ENCODE measurements at places on chromosomes 12 and 14.

- DNase-seq = no peak
Observed at GRCh38 chr12:84986586-84986985, 49.5 kb downstream of the TSPAN19 start.

- no peak for DNase-seq
Observed at GRCh38 chr14:33249233-33249820, 310.6 kb downstream of the NPAS3 start.

GRCh38 chr14:103856105-103856504, 8.7 kb upstream of the PPP1R13B start:
- DNase-seq = no peak

- DNase-seq = no peak
Observed at GRCh38 chr12:124663206-124663605, 95.8 kb upstream of the NCOR2 start.

- DNase-seq = peak; percentile 91
Observed at GRCh38 chr14:55120571-55121495, 8.2 kb upstream of the LGALS3 start.

DNA sequence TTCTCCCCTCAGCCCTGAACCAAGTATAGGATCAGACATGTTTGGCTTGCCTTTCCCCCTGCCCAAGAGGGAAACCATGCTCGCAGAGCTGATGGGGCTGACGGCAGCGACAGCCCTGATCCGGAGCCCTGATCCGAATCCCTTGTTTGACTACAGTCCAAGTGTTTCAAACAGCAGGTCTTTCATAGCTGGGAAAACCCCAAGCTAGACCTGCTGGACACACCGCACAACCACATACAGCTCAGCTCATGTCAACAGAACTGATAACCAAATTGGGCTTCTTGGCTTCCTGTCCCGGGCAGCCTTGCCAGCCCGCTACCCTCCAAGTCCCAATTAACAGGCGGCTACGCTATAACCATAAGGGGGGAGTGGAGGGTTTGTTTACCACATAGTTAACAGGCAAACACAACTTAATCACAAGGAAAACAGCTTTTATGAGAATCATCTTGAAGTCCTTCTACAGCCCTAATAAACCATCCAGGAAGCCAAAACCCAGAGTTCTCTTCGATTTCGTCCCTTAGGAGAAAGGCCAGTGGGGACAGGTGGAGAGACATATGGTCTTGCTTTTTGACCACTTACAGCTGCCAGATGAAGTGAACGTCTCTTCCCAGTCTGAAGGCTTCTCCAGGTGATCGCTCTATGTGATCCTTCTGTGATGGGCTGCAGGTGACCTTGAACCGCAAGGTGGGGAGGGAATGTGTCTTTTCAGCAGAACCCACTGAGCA, 64.5 kb upstream of the MANSC4 start:
- DNase-seq = no peak

DNA sequence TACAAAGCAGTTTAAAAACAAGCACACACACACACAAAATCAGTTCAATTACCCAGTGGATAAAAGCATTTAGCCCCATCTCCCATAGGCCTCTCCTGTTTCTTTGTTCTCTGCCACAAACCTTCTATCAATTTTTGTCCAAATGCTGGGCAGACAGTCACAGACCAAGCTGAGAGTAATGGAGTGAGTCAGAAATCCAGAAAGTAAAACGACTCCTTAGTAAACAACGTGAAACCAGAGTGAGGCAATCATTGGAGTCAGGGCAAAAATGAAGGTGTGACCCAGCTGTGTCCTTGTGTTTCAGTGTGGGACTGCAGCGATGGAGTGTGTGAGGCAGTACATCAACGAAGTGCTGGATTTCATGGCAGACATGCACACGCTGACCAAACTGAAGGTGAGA, 102.0 kb downstream of the PRIMA1 start:
- no peak for DNase-seq

- no peak for DNase-seq
Observed at GRCh38 chr12:122844366-122844971, 9.2 kb downstream of the HIP1R start.

DNA sequence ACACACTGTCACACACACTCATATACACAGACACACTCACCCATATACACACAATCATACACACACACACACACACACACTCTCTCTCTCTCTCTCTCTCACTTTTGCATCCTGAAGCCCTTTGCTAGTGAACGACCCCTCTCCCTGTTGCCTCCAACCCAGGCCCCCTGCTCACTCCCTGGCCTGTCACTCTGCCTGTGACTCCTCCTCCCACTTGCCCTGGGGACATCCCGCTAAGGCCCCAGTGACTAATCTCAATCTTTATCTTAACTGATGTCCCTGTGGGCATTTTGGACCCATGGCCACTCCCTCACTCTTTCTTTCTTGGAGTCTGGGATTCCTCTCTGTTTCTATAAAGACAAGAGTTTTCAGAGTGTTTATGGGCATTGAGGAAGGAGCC, 10.9 kb upstream of the DLK1 start:
- no peak for DNase-seq

DNA sequence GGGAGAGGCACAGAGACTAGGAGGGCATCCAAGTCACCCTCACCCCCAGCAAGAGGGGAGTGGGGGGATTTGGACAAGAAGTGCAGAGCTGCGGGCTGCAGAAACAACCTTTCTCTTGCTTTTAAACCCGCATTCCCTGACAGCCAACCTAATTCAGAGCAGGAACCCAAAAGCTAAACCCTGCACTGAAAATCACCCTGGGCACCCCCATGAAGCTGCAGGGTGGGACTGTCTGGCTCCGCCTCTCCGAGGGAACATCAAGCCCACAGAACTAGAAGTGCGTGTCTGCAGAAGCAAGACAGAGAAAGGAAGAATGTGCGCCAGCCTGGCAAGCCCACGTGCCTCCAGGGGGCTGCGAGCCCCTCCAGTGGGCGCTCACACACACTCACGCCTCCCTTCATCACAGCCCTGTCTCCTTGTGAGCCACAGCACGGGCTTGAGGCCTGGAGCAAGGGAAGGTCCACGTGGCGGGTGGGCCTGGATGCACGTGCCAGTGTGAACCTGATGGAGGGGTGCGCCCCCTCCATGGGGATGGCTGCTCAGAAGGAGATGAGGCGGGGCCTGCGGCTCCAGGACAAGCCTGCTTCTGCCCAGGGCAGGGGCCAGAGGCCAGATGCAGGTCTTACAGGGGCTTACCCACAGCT, 27.8 kb upstream of the PNMA1 start:
- peak; percentile 83 for DNase-seq

GRCh38 chr14:20583142-20583541, 4.7 kb downstream of the RNASE11 start:
- DNase-seq = no peak

- DNase-seq = no peak
Observed at GRCh38 chr14:86027144-86027543, 497.2 kb downstream of the FLRT2 start.

GRCh38 chr14:68633131-68633991, 159.5 kb downstream of the ZFP36L1 start:
- DNase-seq = no peak

- peak; percentile 88 for DNase-seq
Observed at GRCh38 chr14:102096569-102097188, 9.8 kb upstream of the HSP90AA1 start.

DNA sequence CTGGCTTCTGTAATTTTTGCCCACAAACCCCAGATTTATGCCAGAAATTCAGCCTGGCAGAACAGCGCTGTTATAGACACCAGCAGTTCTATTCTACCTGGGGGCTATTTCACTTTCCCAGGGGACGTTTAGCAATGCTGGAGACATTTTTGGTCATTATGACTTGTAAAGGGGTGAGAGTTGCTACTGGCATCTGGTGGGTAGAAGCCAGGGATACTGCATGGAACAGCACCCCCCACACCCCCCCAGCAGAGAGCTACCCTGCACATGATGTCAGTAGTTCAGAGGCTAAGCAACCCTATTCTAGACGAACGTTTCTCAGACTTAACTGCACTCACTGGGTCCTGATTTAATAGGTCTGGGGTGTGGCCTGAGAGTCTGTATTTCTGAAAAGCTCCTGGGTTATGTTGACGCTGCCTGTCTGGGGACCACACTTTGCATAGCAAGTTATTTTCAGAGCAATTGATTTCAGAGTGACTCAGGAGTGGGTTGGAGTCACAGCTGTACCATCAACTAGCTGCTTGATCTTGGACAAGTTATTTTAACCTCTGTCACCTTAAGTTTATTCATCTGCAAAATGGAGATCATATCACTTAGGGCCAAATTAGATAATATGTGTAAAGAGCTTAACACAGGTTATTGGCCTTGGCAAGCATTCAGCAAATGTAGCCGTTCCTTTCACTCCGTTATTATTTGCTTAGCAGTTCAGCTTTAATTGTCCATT, 48.5 kb downstream of the CHST11 start:
- no peak for DNase-seq

DNA sequence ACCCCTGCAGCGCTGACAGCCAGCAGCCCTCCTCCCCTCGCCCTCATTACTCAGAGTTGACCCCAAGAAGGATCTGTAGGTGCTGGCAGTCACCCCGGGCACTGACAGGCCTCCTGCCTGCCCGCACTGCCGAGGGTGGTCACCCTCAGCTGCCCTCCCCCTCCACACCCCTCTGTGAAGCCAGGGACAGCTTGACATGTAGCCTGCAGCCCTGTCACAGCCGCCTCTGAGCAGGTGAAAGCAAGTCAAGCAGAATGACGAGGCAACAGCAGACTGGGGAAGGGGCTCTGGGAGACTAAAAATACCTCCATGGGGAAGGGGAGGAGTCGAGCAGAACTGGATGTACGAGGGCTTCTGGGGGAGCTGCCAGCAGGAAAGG, 178.1 kb downstream of the DPF3 start:
- DNase-seq = no peak

DNA sequence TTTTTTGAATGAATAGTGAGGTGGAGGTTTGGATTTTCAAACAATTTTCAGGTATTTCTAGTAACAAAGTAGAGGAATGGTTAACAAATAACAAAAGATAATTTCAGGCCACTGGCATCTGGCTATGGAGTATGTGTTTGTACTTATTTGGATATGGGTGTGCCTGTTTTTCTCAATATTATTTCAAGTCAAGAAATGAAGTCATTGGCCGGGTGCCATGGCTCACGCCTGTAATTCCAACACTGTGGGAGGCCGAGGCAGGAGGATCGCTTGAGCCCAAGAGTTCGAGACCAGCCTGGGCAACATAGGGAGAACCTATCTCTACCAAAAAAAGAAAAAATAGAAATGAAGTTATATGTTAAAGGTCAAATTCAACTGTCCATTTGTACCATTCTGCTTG, 13.9 kb downstream of the SLC35E3 start:
- DNase-seq = no peak

DNA sequence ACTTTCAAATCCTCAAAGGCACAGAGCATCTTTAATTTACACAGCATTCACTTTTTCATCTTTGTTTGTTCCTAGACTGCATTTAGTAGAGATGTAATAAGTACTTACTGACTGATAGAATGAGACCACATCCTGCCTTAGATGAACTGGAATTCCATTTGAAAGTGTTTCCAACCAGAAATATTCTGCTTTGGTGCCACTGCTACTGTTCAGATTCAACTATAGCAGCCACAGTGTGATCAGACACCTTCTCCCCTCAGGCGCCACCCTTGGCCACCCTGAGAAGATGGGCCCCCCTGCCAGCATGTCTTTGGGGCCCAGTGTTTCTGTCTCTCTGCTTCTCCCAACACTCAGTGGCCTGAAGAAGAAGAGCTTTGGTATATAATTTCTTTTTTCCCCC, 449.1 kb downstream of the RAD51B start:
- no peak for DNase-seq

GRCh38 chr12:105223352-105223845, 12.6 kb downstream of the APPL2 start:
- DNase-seq = peak; percentile 69

DNA sequence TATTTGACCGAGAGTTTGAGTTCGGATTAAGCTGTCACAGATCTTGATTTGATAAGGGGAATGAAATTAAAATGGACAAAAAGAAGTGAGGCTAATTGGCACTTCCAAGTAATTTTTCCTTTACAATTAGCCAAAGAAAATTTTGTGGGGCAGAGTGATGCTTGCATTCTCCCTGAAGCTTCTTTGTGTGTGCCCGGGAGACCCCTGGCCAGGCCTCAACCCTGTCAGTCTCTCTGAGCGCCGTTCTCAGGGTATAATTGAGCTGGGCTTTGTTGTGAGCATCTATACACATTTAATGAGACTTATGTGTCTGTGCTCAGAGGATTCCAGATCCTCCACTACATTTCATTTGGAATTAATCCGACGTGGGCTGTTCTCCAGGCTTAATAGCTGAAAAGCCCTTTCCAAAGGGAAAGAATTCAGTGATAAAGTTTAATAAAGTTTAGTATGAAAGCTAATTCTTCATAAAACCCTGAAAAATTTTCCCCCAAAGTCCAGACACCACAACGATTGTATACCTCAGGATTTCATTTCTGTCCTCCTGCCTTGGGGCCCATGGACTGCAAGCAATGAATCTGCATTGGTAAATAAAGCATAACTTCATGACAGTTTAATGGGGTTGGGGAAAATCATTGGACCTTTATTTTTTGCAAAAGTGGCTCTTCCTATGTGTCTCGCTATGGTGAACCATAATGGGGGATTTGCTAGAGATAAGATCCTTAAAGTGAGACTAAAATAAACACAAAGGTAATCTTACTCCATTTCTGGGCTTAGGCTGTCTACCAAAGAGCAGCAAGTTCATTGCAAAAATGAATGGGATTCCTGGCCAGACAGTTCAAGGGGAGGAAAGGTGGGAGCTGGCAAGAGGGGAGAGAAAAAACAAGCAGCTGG, 292.6 kb downstream of the C12orf75 start:
- DNase-seq = no peak

- DNase-seq = no peak
Observed at GRCh38 chr12:104526751-104527150, 70.0 kb downstream of the CHST11 start.

- no peak for DNase-seq
Observed at GRCh38 chr12:30726647-30727046, 28.1 kb downstream of the CAPRIN2 start.

DNA sequence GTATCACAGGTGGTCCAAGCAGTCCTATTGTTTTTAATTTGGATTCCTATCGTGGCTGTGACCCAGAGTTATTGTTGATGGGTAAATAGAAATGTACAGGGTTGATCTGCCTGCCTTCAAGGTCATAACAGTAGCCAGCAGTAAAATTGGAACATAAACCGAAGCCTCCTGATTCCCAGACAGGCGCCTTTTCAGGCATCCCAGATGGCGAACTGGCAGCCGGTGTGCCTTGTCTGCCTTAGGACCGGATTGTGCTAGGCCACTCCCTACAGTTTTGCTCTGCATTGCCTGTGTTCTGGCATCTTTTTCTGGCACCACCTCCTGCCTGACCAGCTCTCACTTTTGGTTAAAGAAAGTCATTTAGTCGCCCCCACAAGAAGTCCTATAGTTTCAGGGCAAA, 22.2 kb downstream of the TMEM117 start:
- DNase-seq = no peak

DNA sequence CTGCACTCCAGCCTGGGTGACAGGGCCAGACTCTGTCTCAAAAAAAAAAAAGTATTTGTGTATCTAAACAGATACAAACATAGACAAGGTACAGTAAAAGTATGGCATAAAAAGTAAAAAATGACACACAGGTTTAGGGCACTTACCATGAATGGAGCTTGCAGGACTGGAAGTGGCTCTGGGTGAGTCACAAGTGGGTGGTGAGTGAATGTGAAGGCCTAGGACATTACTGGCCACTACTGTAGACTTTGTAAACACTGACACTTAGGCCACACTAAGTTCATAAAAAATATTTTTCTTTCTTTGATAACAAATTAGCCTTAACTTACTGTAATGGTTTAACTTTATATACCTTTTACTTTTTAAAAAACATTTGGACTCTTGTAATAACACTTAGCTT, 38.0 kb upstream of the EIF5 start:
- no peak for DNase-seq

GRCh38 chr12:67208281-67209067, 60.7 kb upstream of the CAND1 start:
- DNase-seq = no peak

- no peak for DNase-seq
Observed at GRCh38 chr14:77161011-77161410, 19.4 kb upstream of the ZDHHC22 start.

All from hematopoietic multipotent progenitor cell treated with erythropoietin and hydrocortisone succinate and interleukin-3 and kit ligand, for 8 days (in vitro differentiated cells).